ENCODE measurements at places on chromosomes 3 and 15.

GRCh38 chr3:169389211-169389924, 274.1 kb downstream of the MECOM start:
- no peak for DNase-seq

- no peak for DNase-seq
Measured at GRCh38 chr3:65576966-65577365, 461.8 kb downstream of the MAGI1 start.

- DNase-seq, result no peak
Measured at GRCh38 chr3:184284696-184285095, 8.9 kb downstream of the ECE2 start.

GRCh38 chr3:195932418-195933043, 24.2 kb upstream of the TNK2 start:
- DNase-seq, result no peak

GRCh38 chr15:100192097-100193080, 149.4 kb downstream of the ADAMTS17 start:
- no peak for DNase-seq

GRCh38 chr3:79329154-79329553, 438.6 kb downstream of the ROBO1 start:
- DNase-seq, result no peak

Data from GF-D8 (cell line).